Stimulated activated effector memory CD8-positive, alpha-beta T cell treated with anti-CD3 and anti-CD28 coated beads, Interleukin-12 subunit alpha, Interleukin-12 subunit beta, amount 100 ng/mL, for 72 hours (primary cell): ENCODE measurements at places on chromosomes 7 and 10.

DNA sequence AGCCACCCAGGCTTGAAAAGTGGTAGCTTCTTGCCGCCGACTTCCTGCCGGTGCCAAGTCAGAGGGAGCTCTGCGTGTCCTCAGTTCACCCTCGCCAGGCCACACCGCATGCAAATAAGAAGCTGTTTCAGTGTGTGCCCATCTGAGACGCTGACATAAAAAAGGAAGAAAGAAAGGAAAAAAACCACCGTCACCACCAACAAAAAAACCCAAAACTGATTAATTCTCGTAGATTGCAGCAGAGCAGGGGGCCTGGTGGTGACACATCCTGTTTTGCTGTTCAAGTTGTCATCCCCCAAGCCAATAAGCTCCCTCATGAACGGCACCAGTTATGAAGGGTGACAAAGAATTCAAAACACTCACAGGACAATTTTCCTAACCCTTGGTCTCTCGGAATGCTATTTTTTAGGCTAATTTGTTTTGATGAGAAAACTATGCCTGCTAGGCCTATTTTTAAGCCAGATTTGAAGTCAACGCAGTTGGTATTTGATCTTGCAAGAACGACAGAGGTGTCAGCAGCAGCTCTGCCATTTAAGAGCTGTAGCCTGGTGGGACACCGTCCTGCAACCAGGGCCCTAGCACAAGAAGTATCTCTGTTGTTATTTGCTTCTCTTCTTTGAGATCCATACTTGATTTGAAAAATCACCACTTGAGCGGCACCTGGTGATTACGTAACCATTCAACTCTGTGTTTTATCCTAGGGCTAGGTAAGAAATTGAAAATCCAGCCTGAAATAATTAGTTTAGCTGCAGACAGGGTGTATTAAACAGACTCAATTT lies 145.6 kb downstream of the PFKFB3 start:
- peak; percentile 83 for DNase-seq

- DNase-seq = no peak
Measured at GRCh38 chr7:1111156-1111555, 23.2 kb downstream of the GPER1 start.

DNA sequence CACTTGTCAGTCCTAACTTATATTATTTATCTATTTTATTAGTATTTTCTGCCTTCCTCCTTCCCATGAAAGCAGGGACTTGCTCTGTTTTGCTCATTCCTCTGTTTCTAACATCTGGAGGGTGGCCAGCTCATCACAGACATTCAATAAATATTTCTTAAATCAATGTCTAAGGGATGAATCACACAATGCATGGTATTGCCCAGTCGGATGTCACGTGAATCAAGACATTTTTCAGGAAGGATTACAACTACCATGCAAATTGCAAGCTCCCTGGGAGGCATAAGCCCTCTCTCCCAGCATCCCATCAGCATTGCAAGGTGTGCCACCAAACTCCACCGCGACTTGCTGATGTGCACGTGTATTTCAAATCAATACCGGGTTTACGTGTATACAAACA lies 146.6 kb upstream of the RNF32 start:
- no peak for DNase-seq

- no peak for DNase-seq
Measured at GRCh38 chr10:61272781-61273180, 180.4 kb downstream of the TMEM26 start.

- DNase-seq = no peak
Measured at GRCh38 chr10:11246752-11247467, 229.2 kb downstream of the CELF2 start.

DNA sequence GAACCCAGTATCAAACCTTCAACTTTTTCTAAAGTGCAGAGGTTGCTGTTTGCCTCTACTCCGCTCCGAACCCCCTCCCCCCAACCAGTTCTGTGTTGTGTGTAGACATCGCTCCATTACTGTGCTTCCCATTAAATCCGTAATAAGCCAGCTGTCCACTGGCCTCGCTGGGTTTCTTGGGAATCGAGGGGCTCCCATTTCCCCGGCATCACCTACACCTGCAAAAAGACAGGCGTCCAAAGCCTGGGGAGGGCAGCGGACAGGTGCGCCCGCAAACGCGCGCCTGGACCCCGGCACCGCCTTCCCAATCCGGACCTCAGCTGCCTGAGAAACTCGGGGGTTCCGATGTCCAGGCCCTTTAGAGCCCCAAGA lies 631 bp downstream of the RTKN2 start:
- DNase-seq = no peak

GRCh38 chr10:30188556-30189237 lies 129.3 kb upstream of the JCAD start:
- DNase-seq = no peak

DNA sequence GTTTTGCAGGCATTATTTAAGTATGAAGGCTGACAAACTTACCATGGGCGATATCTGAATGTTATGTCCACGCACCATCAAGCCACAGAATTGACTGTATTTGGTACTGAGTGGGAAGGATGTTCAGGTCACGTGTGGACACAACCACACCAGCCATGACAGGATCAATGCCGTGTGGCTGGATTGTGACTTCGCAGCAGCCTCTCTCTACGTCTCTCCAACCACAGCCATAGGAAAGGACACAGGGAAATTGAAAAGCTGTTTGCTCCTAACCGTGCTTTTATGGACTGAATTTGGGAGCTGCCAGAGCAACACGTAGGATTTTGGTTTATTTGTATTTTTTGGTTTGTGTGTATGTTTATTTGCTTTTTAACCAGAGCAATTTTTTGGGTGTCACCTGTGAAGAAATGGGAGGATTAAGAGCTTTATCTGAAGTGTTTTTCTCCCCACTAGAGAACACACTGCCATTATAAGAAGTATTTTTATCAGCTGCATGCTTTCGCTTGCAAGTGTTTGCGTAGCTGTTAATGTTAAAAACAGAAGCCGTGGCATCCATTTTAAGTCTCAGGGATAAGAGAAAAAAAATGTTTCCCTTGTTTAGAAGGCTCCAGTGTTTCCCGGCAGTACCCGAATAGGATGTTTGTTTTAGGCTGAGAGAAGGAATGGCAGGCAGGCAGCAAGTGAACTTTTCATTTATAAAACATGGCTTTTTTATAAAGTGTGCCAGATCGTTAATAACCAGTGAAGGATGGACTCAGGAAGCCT lies 401.1 kb upstream of the NFE2L3 start:
- no peak for DNase-seq

DNA sequence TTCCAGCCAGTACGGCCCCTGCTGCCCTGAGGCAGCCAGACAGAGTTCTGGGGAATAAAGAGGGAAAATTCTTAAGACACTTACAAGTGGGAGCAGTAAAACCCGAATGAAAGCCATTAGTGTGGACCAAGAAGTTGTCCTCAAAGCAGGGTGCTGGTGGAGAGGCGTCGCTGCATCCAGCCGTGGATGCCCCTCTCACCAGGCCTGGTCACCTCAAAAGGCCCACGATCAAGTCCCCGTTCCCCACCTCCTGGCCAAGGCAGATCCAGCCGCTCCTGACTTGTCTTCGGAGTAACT lies 656 bp downstream of the VSTM4 start:
- peak; percentile 41 for DNase-seq

DNA sequence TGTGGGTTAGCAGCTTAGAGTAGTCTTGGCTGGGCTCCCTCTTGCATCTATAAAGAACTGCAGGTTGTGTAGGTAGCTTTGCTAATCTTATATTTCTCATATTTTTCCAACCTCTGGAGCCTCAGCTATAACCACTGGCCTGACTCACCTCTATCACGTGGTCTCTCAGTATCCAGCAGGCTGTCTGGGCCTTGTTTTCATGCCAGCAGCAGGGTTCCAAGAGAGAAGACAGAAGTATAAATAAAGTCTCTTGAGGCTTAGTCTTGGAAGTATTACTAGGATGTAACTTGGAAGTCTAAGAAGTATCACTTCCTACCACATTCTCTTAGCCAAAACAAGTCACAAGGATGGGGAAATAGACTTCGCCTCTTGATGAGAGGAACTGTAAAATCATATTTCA lies 73.3 kb downstream of the WIPF3 start:
- no peak for DNase-seq

GRCh38 chr7:111025006-111025405 lies 65.9 kb upstream of the LRRN3 start:
- DNase-seq = no peak

DNA sequence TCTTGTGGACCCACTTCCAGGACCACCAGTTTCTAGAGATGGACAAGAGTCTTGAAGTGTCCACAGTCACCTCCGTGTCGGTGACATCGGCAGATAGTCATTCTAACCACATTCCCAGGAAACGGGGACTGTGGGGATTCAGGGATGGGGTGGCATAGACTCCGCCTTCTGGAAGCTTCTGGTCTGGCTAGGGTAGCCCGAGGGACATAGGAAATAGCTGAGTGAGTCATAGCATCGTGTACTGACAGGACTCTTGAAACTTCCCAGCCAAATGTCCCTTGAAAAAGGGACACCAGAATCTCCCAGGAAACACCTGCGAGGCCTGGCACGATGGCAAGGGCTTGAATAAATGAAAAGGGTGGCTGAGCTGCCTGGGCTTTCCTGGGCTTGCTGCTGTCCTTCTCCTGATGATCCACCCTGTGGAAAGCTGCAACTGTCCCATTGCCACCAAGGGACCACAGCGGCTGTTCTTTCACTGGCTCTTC lies 84.1 kb upstream of the LRRC4 start:
- DNase-seq = no peak

- no peak for DNase-seq
Measured at GRCh38 chr10:117542706-117543224, at the start of gene EMX2. Gene EMX2, plus strand, starts transcription at chr10:117542746. Its CDS starts 522 bp downstream, at chr10:117543268.

DNA sequence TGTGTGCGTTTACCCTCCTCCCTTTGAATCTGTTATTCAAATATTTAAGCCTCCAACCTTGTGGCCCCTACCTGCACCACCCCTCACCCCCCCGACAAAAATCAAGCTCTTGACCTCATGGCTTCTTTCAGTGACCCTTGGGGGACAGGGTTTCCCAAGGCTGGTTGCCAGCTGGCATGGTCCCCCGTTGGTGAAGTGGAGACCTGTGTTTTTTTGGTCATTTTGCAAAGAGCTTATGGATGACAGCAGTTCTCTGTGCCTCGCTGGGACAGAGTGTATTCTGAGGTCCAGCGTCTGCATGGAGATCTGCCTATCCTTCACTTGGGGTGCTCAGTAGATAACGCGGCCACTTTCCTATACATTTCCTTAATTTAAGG lies 111.0 kb downstream of the TCF7L2 start:
- DNase-seq = no peak

DNA sequence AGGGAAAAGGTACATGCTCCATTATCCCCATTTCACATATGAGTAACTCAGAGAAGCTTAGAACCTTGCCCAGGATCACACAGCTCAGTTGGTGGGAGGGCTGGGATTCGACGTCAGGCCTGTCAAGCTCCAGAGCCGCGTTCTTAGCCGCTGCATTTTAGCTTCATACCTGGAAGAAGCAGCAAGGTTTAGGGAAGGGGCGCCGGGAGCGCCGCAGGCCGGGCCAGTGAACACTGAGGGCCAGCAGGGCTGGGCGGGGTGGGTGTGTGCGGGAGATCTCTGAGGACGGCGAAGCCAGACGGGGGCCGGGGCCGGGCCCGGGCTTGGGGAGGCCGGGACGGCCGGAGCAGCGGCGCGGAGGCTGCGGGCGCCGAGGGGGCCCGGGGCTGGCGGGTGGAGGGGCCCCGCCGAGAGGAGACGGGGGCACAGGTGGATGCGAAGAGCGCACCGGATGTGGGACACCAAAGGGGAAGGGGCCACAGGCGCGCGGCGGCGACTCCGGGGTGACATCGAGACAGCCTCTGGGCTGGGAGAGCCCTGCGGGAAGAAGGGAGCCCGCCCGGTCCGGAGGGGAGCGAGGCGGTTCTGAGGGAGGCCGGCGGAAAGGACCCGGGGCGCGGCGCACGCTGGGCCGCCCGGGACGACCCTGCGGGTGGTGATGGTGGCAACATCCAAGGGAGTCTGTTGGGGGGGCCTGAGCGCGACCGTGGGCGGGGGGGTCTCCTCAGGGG lies 498 bp downstream of the NDST2 start:
- peak; percentile 15 for DNase-seq

DNA sequence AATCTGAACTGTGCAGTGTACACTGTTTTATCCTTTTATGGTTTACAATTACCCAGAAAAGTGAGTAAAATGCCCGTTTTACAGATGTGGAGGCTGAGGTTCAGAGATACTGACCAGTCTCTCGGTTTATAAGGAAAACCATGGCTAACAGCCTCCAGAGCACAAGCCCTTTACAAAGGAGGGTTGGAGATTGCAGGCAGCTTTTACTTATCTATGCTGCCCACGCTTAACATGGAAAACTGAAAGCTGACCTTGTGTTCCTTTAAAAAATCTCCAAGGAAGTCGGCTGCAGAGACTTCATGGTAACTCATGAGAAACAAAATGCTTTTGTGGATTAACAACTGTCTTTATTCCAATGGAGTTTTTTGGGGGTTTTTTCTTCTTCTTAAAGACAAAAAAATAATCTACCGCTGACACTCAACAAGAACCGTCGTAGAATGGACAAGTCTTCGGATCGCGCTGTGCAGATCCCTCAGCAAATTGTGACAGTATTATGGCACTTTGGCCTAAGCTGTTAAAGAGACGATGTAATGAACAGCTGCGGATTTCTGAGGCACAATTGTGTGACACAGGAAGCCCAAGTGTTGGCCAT lies 654 bp upstream of the SLF2 start:
- no peak for DNase-seq

DNA sequence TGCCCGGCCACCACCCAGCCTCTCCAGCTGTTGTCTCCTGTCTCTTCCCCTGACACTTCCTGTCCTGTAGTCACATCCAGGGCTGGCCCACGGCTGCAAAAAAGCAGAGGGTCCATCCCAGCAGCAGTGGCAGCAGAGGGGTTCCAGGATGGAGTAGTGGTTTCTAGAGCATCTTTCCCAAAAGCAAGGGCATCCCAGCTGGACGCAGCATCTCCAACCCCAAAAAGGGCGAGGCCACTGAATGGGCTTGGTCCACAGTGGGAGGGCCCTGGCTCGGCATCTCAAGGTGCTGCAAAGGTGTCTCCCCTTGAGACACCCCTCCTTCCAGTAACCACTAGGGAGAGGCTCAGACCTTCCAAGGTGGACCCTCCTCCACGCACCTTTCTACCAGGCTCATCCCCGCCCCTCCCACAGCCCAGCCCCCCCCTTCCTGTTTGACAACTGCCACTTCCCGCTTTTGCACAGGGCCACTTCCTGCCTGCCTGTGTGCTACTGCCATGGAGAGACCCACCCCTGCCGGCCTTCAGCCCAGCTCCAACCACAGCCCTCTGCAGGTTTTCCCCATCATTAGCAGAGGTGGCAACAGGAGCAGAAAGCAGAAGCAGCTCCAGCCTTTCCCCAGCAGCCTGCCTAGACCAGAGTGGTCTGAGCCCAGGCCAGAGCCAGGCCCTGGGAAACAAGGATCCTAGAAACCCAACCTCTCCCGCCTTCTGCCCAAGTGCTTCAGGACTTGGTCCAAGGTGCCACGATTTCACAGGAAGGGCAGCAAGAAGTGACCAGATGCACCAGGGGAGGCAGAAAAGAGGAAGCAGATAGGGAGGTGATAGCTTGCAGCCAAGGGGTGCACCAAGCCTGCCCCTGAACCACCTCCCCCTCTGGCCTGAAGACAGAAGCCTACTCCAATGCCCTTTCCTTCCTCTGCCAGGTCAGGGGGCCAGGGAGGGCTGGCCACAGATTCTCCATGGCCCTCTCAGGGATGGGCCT lies 8.6 kb downstream of the CAMK2G start:
- DNase-seq = peak; percentile 71
